ENCODE measurements at places on chromosomes 16 and 17.

DNA sequence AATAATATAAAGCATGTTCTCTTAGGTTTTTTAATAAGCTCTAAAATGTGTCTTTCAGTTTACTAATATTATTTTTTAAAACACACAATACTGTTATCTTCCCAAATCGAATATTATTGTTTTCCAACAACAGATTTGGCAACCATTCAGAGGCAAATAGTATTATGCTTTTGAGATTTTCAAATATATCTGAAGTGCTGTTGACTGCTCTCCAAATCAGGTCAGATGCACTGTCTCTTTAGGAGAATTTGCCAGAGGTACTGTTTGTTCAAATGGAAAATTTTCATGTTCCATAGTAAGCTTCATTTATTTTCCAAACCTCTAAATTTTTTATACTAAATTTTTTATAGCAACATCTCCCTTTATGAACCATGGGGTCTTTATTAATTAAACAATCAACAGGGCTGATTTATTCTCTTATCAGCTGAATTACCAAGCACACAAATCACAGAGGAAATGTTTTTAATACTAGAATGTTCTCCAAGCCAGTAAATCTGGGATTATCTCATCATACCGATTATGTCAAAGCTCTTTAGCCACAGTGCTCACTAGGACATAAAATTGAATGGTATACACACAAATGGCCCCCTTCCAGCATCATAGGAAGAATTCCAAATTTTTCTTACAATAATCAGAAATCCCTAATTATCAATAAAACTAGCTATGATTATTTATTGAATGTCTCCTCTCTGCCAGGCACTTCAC is 108.8 kb upstream of the HLF start:
- no peak for DNase-seq

DNA sequence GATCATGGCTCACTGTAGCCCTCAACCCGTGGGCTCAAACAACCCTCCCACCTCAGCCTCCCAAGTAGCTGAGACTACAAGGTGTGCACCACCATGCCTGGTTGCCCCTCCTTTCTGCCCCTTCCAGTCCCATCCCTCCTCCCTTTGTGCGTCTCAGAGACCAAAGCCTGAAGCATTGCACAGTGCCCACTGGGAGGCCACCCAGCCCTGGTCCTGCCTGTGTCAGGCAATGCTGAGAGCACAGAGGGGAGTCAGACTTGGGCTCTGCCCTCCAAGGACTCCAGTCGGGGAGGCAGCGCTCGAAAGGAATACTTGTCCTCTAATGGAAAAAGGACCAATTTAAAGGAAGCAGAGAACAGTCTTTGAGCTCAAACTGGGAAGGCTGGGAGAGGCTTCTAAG is 20.4 kb downstream of the RAI1 start:
- no peak for DNase-seq

GRCh38 chr17:31211352-31212012 is 85.6 kb downstream of the OMG start:
- no peak for DNase-seq

GRCh38 chr17:39777534-39778365 is 40.0 kb downstream of the GRB7 start:
- DNase-seq: peak; percentile 73

DNA sequence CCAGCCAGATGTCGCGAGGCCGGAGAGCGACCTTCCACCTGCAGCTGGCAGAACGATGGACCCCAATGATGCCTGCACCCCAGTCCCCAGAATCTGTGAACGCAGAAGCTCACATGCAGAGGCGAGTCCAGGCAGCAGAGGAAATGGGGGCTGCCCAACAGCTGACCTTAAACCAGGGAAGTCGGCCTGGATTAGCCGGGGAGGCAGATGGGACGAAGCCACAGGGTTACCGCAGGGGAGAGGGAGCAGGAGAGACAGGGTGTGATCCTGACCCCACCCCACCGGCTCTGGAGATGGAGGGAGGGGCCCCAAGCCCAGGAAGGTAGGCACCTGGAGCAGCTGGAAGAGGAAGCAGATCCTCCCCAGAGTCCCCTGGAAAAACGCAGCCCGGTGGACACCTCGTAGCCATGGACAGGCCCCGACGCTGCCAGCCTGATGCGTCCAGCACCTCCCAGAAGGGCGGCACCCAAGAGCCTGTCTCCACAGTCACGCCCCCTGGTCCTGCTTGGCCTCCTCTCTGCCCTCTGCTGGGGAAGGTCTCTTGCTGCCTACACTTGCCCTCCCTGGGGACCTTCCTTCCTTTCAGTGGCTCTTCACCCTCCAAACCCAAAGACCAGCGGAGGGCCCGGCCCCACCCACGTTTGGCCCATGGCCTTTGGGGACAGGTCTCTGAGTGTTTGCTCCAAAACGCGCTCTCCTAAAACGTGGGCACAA is 37.3 kb downstream of the PIEZO1 start:
- DNase-seq: no peak

GRCh38 chr17:57724729-57725125 is 20.4 kb downstream of the CCDC182 start:
- DNase-seq: no peak

DNA sequence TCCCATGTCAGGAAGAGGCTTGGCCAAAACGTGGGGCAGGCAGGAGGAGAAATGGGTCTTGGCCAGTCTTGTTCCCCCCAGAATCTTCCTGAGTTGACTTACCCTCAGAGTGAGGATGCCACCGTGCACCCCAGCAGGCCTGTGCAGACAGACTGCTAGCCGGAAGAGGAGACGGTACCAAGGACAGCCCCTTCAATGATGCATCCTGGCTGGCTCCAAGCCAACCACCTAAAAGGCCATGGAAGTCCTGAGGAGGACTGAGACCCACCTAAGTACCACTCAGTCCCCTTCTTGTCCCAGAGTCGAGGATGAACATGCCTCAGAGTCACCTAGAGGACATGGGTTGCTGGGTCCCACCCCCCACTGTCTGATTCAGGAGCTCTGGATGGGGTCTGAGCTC is 46.7 kb upstream of the RCVRN start:
- no peak for DNase-seq

GRCh38 chr16:26614237-26614841 is 452.4 kb upstream of the C16orf82 start:
- DNase-seq: no peak

DNA sequence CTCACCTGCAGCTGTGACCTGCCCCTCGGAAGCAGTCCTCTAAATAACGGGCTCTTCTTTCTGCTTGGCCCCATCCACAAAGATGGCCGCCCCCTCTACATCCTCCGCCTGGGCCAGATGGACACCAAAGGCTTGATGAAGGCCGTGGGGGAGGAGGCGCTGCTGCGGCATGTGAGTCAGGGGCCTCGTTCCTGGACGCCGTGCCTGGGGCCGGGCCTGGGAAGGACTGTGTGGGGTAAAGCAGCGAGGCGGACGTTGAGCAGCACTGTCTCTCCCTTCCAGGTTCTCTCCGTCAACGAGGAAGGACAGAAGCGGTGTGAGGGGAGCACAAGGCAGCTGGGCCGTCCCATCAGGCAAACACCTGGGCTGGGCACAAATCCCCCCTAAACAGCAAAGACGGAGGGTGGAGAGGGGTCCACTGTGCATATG is 33.1 kb downstream of the NAGPA start:
- DNase-seq: no peak

DNA sequence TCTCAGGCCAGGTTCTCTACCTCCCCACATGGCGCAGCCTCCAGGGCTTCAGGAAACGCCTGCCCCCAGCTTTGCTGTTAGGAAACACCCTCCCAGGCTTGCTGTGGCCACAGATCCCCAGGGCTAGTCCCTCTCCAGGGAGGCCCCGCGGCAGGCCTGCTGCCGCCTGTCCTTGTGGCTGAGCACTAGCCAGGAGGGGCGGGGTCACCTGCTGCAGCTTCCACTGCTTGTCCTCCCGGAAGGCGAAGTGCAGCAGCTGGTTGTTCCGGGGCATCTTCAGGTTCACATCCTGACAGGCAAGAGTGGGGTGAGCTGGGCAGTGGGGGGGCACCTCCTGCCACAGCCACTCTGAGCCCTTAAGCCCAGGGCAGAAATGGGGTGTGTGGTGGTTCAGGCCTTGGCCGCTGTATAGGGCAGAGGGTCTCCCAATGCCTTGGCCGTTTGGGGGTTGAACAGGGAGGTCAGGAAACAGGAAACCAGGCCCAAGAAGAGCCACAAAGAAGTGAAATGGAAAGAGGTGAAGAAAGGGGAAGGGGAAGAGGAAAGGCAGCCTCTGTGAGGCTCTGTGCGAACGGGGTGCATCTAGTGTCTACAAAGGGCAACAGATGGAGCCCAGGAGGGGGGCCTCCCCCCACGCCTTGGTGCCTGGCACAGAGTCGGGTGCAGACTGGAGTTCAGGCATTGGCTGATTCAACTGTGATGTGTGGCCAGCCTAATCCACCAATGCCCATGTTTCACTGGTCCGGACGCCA is 2.0 kb downstream of the ROGDI start:
- DNase-seq: no peak

GRCh38 chr16:51440131-51440889 is 289.2 kb upstream of the SALL1 start:
- DNase-seq: no peak

DNA sequence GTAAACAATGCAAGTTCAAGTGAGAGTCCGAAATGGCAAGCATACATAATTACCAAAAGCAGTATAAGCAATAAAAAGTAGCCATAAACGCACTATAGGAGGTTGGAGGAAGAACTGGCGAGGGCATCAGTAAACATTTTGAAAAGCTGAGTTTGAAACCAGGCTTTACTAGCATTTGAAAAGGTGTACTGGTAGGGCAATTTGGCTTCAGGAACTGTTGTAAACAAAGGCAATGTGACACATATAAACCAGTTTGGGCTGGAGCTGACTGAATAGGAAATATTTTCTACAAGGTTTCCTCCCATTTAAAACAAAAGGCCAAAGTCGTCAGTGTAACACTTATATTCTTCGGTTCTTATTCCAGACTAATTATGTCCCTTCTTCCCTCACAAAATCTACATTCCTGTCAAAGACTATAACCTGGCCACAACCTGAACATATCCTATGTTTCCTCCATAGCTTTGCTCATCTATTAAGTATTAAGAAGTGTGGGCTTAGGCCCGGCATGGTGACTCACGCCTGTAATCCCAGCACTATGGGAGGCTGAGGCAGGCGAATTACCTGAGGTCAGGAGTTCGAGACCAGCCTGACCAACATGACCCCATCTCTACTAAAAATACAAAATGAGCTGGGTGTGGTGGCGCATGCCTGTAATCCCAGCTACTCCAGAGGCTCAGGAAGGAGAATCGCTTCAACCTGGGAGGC is 7.8 kb downstream of the CBX1 start:
- no peak for DNase-seq

GRCh38 chr17:36498155-36498554 is 11.7 kb downstream of the ZNHIT3 start:
- no peak for DNase-seq

GRCh38 chr16:79747688-79748087 is 147.2 kb upstream of the MAF start:
- DNase-seq: no peak

DNA sequence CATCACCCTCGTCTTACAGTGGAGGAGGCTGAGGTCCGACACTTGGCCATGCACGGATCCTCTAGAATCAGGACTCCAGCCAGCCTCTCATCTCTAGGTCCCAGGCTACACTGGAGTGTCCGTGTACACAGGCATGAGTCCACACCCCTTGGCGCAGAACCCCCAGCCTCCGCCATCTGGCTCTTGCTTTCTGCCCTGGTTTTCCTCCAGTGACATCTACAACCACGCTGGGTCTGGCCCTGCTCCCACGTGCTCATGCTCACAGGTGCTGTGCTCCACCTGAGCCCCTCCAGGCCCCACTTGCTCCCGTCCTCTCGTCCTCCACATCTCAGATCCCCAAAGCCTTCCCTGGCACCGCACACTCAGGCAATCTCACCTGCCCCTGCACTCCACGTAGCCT is 260.8 kb downstream of the ENGASE start:
- DNase-seq: no peak

DNA sequence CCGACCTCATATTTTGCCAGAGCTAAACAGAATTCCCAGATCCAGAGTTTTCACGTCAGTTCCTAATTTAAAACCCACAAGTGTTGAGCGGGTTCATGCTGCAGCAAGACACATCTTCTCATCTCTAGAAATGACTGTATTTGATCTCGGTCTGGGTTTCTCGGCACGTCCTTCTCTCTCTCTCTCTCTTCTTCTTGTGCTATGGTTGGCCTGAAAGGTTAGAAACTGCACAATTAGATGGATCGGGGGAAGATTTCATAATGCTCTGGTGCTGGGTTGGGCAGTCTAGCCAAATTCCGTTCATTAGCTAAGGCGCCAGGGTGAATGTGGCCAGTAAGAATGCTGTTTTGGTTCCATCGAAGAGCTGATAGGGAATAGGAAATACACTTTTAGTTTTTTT is 158.9 kb upstream of the NOG start:
- DNase-seq: no peak

GRCh38 chr16:65323655-65324237 is 201.9 kb upstream of the CDH11 start:
- no peak for DNase-seq

DNA sequence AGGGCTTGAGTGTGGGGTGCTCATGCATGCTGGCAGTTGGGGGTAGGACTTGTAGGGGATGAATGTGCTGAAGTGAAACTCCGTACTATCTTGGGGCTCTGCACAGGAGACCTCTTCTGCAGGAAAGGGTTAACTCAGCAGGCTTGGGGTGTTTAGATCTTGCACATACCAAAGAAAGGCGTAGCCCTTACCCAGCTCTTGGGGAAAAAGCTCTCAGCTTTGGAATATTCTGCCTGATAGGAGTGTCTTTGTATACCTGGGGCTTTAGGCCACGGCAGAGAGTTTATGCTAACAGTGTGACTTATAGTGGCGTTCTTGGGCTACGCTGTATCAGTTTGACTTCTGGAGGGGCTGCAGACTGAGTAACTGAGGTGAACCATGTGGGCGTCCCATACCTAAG is 21.1 kb downstream of the KRT25 start:
- no peak for DNase-seq

- peak; percentile 59 for DNase-seq
Measured at GRCh38 chr17:8225813-8226535, 15.6 kb upstream of the AURKB start.

- no peak for DNase-seq
Measured at GRCh38 chr16:49019081-49019633, 262.5 kb downstream of the CBLN1 start.

- no peak for DNase-seq
Measured at GRCh38 chr16:78184238-78185183, 85.1 kb downstream of the WWOX start.

GRCh38 chr16:24146518-24146917 is 109.6 kb upstream of the CACNG3 start:
- no peak for DNase-seq

GRCh38 chr17:57914273-57915142 is 40.7 kb downstream of the CUEDC1 start:
- DNase-seq: no peak

- DNase-seq: no peak
Measured at GRCh38 chr16:52437277-52437670, 109.7 kb downstream of the TOX3 start.

GRCh38 chr17:12883472-12883871 is 94.2 kb downstream of the ARHGAP44 start:
- DNase-seq: no peak

- DNase-seq: peak; percentile 82
Measured at GRCh38 chr16:19886073-19886941, 1.7 kb upstream of the GPRC5B start.

Data from CD4-positive, alpha-beta T cell treated with Interleukin-2 at 100 ng/mL for 4 hours (primary cell).